ENCODE measurements at places on chromosomes 7 and 10. TPM values are rescaled to one million over a fixed set of nuclear protein-coding genes. Genes with fewer than 3 reads are reported as not detected.

The GPER1 gene
- polyA plus RNA-seq = 10.2 TPM

The COL28A1 gene
- polyA plus RNA-seq = 6.4 TPM

The HYAL4 gene
- 0.11 TPM for polyA plus RNA-seq

The HSPA14 gene
- polyA plus RNA-seq = 14.8 TPM

The DNAH11 gene
- 7.6 TPM for polyA plus RNA-seq

The PIP gene
- polyA plus RNA-seq = not detected

The PRTFDC1 gene
- polyA plus RNA-seq = 41.1 TPM

The SPRN gene
- polyA plus RNA-seq = 42.5 TPM

The TMEM26 gene
- 1.9 TPM for polyA plus RNA-seq

The USP6NL gene
- 24.6 TPM for polyA plus RNA-seq

The THSD7A gene
- polyA plus RNA-seq = 21.8 TPM

The GNAT3 gene
- polyA plus RNA-seq = not detected

The ZNF804B gene
- 2.3 TPM for polyA plus RNA-seq

The ARMH3 gene
- polyA plus RNA-seq = 25.1 TPM

The BAIAP2L1 gene
- polyA plus RNA-seq = 2.3 TPM

The SFTPA1 gene
- not detected for polyA plus RNA-seq

The IL6 gene
- polyA plus RNA-seq = 0.35 TPM

The TAS2R4 gene
- polyA plus RNA-seq = 3.4 TPM

The COBL gene
- polyA plus RNA-seq = 5.6 TPM

The MTERF1 gene
- polyA plus RNA-seq = 13.2 TPM

The ZNF438 gene
- 6.7 TPM for polyA plus RNA-seq

The GRM8 gene
- 19.2 TPM for polyA plus RNA-seq

The SPDYE2B gene
- polyA plus RNA-seq = 5.9 TPM

The SFMBT2 gene
- polyA plus RNA-seq = 15.8 TPM

The DTX2 gene
- polyA plus RNA-seq = 11.4 TPM

The HKDC1 gene
- 1.9 TPM for polyA plus RNA-seq

The LIPF gene
- polyA plus RNA-seq = not detected

The TMEM168 gene
- 26.2 TPM for polyA plus RNA-seq

The NRAP gene
- polyA plus RNA-seq = 0.10 TPM

The PDE6C gene
- 3.5 TPM for polyA plus RNA-seq

The PNLIP gene
- polyA plus RNA-seq = 0.57 TPM

The TMEM72 gene
- 0.33 TPM for polyA plus RNA-seq

The EN2 gene
- polyA plus RNA-seq = 0.22 TPM

The TAC1 gene
- polyA plus RNA-seq = 86.8 TPM

The KCNIP2 gene
- polyA plus RNA-seq = 58.5 TPM

The TDRD1 gene
- 0.26 TPM for polyA plus RNA-seq

The MBL2 gene
- polyA plus RNA-seq = not detected

The PSMG3 gene
- 39.3 TPM for polyA plus RNA-seq

The SHH gene
- polyA plus RNA-seq = 4.3 TPM

The LLCFC1 gene
- not detected for polyA plus RNA-seq

The MCM10 gene
- polyA plus RNA-seq = 5.2 TPM

The PARD3 gene
- polyA plus RNA-seq = 29.5 TPM

The EBLN1 gene
- polyA plus RNA-seq = not detected

The ZNF485 gene
- 4.6 TPM for polyA plus RNA-seq
